ENCODE measurements at places on chromosomes 3 and 15.

DNA sequence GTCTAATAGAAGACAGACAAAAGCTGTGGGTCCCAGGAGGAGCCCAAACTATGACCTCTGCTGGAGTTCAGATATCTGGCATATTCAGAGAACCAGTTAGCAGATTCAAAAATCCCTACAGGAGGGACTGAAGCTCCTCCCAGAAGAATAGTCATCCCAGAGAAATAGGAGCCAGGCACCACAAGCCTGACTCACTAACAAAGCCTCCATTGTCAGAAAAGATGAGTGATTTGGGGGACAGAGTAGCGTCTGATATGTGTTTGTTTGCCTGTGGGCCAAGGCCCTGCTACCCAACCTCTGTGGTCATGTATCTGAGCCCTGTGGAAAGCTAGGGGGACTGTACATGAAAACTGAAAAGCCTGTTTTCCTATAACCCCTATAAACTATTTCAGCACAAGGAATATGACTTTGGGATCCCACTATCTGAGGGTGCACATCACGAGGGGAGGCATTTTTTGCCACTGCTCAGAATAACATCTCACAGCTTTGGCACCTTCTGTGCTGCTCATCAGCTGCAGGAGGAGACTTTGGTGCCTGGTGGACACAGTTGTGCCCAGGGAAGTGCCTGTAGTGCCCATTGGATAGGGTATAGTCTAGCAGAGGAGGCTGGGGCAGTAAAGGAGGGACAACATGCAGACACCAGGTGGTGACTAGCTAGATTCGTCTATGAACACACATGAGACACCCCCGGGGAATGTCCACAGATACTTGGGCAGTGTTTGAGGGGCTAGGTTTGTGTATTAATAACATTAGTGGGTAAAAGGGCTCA lies 9.7 kb upstream of the LARP6 start:
- no peak for DNase-seq

GRCh38 chr3:112143251-112143650 lies 10.2 kb upstream of the GCSAM start:
- DNase-seq = no peak

- DNase-seq = no peak
Observed at GRCh38 chr3:157475921-157476414, 27.2 kb downstream of the VEPH1 start.

GRCh38 chr3:15064299-15064834 lies 748 bp downstream of the MRPS25 start:
- DNase-seq = peak; percentile 23

DNA sequence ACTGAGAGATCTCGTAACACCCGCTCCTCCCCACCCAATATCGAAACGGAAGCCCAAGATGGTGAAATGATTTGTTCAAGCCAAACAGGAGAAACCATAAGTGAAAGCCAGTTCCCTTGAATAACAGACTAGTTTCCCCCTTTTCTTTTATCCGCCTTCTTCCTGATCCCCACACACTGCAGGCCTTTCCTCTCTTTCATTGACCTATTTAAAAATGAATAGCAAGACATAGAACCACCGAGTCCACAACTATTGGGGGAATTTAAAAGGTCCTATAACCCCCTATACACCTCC lies 382 bp upstream of the COX17 start:
- no peak for DNase-seq

DNA sequence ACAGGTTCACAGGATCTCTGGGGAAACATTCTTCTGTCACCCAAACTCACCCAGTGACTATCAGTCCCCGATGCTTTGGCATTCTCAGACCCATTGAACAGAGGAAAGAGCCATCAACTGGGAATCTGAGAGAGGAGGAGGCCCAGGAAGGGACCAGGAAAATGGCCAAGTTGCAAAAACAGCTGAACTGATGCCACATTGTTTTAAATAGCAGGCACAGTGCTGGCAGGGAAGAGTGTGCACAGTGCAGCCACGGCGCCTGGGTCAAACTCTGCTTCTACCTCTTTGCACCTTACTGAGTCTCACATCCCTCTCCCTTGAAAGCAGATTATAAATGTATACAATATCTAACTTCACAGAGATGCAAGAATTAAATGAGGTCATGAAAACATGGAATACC lies 66.4 kb downstream of the SRGAP3 start:
- DNase-seq = no peak

DNA sequence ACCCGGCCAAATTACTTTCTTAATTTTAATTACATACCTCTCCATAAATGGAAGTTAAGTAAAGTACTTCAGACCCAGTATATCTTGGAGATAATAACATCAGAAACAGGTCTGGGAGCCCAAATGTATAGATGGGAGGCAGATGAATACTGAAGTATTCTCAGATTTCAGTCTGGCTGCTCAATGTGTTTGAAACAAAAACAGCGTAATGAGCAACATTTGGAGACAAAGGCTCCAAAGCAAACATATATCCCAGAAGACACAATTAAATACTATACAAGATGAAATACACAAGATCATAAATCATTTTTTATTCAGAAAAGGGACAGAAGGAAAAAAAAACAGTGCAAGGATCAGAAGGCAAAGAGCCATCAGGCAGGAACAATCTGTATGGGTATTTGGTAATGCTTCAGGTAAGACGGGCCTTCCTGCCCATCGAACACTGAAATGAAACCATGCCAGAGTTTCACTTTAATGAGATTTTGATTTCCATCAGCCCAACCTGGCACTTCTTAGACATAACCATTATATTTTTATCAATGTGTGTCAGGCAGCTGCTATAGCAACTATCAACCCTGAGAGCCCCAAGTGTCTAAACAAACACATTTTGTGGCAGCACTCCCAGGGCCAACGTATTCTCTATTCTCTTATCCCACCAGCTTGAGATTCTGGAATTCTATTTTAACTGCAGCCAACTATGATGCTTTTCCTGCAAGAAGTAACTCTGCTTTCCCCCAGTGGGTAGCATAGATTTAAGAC lies 210.8 kb downstream of the STT3B start:
- DNase-seq = no peak

GRCh38 chr3:23302271-23302670 lies 99.1 kb downstream of the UBE2E2 start:
- DNase-seq = no peak

- DNase-seq = no peak
Observed at GRCh38 chr15:70493376-70493775, 270.0 kb downstream of the UACA start.

DNA sequence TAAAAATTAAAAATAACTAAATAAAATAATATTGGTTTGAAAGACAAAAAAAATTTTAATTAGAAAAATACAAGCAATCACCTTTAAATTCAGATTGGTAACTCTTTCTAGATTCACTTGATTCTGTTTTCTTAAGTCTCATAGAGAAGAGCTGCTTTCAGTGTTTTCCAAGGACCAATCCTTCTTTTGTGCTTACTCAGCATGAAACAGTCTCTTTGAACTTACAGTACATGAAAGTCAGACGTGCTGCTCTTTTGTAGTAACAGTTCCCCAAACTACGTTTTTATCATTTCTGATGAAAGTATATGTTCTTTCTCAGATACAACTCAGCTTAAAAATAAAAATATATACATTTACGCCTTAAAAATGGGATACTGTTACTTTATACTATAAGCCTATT lies 171.9 kb upstream of the CCDC54 start:
- no peak for DNase-seq

GRCh38 chr15:83652626-83653204 lies 1.2 kb upstream of the ADAMTSL3 start:
- no peak for DNase-seq

DNA sequence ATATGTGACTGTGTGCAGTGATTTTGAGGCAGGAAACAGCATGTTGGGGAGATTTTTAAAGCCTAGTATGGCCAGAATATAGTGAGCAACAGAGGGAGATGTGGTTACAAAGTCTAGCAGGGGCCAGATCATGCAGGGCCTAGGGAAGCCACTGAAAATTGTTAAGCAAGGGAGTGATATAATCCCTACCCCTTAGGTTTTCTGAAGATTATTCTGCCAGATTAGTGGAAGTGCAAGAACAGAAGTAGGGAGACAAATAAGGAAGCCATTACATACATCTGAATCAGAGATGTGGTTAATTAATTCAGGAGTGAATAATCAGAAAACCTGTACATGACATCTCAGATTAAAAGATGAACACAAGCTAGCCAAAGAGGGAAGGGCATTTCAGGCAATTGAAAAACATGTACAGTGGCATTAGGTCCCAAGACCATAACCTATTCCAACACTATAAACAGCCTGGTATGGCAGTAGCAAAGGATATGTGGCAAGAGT lies 54.8 kb downstream of the MSL2 start:
- DNase-seq = no peak

DNA sequence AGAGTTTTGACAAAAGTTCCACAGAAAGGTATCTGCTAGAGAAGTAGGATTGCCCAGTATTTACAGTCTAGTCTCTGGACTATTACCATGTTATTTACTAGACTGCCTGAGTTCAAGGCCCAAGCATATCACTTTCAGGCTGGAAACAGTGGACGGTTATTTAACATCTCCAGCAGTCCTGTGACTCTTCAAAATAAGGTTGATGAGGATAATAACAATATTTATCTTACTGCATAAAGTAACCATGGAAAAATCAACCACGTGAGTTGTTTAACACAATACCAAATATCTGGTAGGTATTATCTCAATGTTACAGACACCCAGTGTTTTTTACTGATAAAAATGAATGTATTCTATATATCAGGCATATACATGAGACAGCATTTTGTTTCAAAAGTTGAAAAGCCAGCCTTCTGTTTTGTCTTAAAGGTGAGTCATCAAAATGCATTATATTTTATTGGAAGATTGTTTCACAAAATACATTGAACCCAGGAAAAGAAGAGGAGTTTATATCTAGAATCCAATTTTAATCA lies 535.8 kb downstream of the TBL1XR1 start:
- DNase-seq = no peak

GRCh38 chr15:84828086-84828908 lies 11.1 kb downstream of the ALPK3 start:
- DNase-seq = peak; percentile 32

DNA sequence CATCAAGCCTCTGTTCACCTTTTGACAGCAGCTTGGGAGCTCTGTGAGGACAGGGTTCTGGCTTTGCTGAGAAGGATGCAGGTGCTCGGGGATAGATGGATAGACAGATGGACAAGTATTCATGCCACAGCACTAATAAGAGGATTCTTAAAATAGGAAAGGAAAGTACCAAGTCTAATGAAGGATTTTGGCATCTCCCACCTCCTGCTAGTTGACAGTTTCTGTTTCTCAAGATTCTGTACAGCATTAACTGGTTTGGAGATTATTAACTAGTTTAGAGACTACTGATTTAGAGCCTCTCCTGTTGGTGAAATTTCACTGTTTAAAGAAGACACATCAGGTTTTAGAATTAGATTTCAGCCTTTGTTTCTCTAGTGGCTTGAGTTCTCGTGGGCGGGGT lies 152.3 kb downstream of the CACNA1D start:
- no peak for DNase-seq

DNA sequence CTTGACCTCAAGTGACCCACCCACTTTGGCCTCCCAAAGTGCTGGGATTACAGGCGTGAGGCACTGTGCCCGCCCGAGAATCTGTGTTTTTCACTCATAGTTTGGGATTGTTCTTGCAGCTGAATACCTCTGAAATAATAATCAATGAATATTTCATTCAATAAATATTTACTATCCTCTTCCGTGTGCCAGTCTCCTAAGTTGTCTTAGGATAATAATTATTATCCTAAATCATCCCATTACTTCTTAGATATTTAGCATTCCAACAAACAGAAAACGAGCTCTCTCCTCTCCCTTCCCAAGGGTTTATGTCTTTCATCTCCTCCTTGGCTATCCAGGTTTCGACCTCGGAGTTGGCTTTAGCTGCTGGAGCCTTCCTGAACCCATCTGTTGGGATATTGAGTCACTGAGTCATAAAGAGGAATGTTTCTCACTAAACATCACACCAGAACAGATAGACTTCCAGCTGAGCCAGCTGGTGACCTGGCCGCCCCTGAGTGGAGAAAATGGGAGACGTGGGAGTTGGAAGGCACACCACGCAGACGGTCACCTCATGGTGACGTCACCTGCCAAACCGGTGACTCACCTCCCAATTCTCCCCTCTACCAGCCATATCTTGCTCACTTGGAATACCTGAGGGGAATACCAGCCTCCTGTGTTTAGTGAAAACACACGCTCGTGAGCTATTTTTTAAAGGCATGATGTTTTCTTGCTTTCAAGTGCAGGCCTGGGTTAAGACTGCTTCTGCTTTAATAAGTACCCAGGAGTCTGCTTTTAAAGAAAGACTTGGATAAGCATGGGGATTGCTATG lies 43.9 kb downstream of the BHLHE40 start:
- no peak for DNase-seq

GRCh38 chr3:78857494-78858111 lies 910.2 kb downstream of the ROBO1 start:
- DNase-seq = no peak

DNA sequence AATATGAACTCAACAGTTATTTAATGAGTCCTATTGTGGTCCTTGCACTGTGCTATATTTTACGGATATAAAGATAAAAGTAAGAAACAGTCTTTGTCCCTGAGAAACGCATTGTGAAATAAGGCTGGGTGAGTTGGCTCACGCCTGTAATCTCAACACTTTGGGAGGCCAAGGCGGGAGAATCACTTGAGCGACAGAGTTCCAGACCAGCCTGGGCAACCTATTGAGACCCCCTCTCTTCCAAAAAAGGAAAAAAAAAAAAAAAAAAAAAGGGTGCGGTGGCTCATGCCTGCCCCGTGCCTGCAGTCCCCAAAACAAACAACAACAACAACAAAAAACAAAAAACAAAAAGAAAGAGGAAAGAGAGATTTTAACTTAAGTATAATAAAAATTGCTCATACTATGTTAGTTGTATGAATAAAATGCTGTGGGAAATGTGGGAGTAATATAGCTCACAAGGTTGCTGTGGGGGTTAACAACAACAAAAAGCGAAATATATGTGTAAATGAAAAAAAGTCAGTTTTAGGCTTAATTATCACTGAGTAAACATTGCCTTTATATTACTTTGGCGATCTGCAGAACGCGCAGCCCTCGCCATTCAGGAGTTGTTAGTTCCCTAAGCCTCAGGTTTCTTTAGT lies 461 bp upstream of the FNDC3B start:
- DNase-seq = peak; percentile 25

DNA sequence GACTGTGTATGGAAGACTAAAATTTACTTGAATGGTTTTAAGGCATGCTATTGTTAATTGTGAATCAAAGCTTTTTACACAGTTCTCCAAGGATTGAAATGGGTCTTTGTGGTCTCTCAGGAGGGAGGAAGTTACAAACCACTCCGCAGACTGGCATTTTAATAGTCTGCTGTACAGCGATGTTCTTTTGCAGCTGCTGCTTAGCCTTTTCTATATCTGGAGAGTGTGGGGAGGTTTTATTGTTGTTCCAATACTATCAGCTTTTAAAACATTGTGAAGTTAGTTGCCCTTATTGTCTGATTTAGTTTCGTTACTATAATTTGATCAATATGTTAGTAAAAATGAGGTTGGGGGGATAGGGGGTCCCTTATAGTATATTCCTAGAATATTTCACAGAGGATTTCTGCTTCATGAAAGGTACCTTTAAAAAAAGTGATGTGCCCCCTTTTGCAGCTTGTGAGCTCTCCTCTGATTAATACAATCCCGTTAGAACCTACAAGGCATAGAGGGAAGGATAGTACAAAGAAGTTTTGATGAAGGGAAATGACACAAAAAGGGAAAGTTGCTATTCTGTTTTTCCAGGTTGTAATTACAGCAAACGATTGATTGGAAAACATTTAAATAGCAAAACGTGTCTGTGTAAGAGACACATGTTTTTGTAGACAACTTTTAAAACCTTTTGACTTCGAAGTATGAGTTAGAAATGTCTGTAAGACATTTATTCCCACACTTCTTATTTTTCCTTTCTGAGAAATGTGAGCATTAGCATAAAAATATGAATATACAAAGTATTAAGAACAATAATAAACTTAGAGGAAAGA lies 158.3 kb upstream of the CGNL1 start:
- DNase-seq = no peak

Measured in kidney (tissue), 22 donors.